Brain microvascular endothelial cell (primary cell): ENCODE measurements at places on chromosomes 6 and 20.

DNA sequence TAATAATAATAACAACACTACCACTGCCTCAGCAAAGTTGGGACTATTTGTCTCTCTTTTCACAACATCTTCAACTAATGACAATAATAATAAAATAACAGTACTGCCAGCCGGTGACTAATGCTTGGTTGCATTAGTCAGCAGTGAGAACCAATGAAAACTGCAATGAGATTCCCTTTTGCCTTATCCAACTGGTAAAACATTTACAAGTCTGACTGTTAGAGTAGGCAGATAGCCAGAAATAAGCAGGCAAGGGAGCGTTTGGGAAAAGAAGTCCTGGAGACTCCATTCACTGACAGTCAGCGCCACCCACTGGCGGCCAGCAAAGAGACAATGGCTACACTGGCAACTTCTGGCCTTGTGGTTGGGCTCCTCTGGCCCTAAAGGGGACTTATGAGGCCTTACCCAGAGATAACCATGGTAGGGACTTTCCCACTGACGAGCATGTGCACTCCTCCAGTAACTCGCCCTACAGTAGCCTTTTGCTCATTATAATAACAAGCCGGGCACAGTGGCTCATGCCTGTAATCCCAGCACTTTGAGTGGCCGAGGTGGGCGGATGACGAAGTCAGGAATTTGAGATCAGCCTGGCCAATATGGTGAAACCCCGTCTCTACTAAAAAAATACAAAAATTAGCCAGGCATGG lies 3.4 kb upstream of the NSFL1C start:
- peak; percentile 100 for DNase-seq

DNA sequence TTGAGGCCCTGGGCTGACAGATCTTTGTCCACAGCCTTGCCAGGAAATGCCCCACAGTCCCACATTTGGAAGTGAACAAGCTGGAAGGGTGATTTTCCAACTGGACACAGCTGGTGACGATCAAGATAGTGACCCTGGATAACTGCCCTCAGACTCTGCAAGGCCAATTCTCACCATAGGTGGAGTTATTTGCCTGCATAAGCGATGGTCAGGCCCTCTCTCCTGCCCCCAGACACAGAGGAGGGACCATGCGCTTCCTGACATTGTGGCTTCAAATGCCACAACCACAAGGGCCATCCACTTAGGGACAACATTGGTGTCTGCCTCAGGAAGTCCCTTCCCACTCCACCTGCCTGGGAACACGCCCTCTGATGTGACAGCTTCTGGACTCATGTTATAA lies 96.0 kb downstream of the JPH2 start:
- DNase-seq = no peak

DNA sequence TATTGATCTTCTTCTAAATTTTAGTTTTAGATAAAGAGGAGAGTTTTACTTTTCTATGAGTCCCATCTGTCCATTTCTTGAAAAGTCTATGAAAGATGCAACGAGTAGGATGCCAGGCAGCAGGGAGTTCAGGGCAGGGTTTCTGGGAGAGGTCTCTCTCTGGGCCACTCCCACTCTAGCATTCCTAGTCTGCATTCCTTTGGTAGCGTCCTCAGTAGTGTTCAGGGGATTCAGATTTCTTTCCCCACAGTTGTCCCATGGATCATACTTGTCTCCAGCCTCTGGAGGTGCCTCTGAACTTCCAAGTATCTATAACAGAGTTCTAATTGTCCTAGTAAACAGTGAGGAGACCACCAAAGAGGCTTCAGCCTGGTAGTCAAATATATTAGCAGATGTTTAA lies 225.3 kb downstream of the RIMS1 start:
- no peak for DNase-seq

DNA sequence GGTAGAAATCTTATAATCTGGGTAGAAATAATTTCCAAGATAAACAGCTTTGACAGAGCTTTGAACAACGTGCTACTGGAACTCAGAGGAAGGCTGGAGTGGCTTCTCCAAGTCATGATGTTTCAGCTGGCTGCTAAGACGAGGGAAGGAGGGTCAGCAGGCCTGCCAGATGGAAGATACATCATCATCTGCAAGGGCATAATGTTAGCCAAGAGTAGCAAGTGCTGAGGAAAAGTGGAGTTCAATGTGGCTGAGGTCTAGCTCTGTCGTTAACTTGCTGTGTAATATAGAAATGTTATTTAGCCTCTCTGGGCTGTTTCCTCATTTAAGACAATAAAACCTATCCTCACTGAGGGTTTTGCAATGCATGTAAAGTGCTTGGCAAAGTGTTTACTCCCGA lies 35.1 kb downstream of the RGS17 start:
- no peak for DNase-seq

GRCh38 chr6:168134560-168135201 lies 55.7 kb upstream of the FRMD1 start:
- DNase-seq = no peak

GRCh38 chr20:4511776-4512175 lies 209.9 kb upstream of the PRND start:
- no peak for DNase-seq

DNA sequence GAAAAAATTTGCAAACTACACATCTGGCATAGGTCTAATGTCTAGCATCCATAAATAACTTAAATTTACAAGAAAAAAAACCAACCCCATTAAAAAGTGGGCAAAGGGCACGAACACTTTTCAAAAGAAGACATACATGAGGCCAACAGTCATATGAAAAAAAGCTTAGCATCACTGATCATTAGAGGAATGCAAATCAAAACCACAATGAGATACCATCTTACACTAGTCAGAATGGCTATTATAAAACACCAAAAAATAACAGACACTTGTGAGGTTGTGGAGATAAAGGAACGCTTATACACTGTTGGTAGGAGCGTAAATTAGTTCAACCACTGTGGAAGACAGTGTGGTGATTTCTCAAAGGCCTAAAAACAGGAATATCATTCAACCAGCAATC lies 33.7 kb upstream of the EPB41L2 start:
- no peak for DNase-seq

DNA sequence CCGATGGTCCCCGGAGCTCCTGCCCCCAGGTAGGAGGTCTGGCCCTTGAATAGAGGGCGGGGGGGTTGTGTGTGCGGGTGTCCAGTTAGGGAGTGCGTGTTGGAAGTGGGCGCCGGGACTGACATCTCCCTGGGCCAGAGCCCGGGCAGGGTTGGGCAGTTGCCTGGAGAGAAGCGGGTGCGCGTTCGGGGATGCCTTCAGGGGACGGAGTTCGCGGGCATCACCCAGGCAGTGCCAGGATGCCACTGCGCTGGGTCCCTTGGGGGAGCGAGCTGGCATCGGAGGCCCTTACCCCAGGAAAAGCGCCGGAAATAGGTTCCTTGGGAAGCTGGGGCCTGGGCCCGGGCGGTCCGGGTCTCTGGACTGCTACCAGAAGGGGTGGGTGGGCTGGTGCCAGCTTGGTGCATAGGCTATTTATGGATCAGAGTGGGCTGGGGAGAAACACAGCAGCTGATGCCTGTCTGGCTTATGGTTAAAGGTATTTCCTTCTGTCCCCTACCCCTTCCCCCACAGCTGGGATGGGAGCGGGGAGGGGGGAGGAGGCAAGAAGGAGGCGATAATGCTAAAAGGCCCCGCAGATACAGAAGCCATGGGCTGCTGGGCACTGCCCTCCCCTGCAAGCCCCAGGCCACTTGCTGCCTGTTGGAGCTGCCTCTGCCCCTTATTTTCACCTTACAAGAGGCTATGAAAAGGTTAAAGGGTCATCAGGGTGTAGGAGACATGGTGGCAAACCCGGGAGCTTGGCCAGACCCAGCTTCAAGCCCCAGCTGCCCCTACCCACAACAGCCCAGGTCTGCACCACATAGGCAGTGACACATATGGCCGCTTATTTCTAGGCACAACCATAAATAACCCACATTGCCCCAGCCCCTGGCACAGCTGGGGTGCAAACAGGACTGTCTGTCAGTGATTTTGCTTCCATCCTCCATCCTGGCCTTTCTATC lies 638 bp downstream of the PACSIN1 start:
- DNase-seq = no peak

- no peak for DNase-seq
Observed at GRCh38 chr20:20435453-20435852, 67.5 kb downstream of the INSM1 start.

DNA sequence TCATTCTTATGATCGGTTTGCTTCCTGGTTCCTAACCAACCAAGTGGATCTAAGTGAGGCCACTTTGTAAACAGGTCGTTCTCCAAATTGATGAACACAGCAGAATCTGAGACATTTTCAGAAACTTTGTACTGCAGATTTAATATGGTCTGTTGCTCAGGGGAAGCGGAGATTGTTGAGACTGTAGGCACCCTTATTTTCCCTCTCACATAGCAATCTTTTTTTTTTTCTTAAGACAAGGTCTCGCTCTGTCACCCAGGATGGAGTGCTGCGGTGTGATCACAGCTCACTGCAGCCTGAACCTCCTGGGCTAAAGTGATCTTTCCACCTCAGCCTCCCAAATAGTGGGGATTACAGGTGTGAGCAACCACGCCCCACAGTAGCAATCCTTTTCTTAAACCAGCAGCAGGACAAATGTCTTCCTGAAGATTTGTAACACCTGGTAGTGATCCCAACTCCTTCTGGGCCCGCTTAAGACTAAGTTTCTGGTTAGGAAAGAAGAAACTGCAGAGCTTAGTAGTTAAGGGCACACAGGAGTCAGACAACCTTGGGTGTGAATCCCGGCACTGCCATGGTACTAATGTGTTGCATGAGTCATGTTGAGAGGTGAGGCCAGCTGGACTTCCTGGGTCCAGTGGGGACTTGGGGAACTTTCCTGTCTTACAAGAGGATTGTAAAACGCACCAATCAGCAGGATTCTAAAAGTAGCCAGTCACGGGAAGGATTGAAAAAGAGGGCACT lies 48.4 kb upstream of the EZR start:
- DNase-seq = no peak

GRCh38 chr20:58198901-58199355 lies 29.5 kb downstream of the ANKRD60 start:
- no peak for DNase-seq

DNA sequence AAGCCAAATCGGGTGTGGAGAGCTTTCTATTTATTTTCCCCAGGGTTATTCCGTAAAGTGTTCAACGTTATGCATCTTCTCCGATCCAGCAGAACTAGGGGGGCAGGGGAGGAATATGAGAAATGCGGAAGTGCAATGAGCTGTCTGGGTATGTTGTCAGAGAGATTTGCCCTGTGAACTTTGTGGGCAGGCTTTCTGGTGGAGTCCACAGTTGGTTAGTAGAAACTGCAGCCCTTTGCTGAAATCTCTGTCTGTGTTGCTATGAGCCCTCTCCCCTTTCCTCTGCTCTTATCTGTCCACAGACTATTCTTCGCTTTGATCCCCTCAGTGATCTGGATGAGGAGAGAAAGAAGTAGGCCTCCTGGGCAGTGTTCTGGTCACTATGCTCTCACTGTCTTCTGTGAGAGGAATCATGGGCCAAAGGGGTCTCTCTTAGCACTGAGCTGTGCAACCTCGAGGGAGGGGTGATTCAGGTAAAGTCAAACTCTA lies 158.9 kb upstream of the FUT9 start:
- no peak for DNase-seq

- DNase-seq = no peak
Observed at GRCh38 chr6:56005426-56005825, 130.0 kb upstream of the BMP5 start.

DNA sequence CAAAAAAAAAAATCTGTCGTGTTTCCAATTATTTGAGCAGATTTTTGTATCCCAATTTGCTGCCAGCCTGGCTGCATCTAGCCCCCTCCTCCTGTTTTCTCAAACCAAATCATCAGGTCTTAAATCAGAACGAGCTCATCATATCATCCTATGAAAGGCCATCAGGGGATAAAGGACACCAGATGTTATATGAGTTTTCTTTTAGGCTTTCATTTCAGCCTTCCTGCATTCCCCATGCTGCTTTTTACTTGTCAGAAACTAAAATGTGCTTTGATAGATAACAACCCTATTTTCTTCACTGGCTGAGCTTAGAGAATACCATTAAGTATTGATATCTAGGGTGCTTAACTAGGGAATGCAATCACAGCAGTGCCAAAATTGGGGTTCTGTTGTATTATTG lies 968.4 kb upstream of the SLC35B3 start:
- DNase-seq = no peak

GRCh38 chr6:25478973-25479372 lies 173.0 kb upstream of the SCGN start:
- no peak for DNase-seq

DNA sequence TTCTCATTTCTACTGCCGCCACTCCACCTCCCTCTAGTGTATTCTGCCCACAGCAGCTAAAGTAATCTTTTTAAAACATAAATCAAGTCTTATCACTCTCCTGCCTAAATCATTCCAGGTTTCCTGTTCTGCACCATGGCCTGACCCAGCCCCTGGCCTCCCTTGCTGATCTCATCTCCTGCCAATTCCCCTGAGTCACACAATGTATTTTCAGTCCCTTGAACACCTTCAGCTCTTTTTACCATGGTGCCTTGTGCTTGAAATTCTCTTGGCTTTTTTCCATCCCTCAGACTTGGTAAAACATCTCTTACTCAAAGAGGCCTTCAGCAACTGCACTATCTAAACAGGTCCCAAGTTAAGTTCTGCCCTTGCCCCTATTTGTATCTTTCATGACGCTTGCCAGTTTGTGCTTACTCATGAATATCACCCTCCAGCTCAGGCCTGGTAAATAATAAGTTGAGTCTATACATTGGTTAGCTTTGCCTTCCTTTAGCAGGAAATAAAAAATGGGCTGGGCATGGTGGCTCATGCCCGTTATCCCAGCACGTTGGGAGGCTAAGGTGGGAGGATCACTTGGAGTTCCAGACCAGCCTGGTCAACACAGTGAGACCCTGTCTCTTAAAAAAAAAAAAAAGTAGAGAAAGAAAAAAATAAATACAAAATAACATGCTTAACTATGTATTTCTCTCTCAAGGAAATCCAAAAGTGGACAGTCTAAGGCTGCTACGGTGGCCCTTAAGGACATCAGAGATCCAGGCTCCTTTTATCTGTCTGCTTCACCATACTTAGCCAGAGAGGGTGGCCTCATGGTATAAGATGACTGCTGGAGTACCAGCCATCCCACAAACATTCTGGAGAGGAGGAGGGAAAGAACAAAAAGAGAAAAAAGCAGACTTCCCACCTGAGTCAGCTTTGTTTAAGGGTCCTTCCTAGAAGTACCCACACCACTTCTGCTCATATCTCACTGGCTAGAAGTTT lies 62.2 kb downstream of the ARFGEF2 start:
- DNase-seq = peak; percentile 79

- no peak for DNase-seq
Observed at GRCh38 chr20:9493803-9494202, 20.6 kb upstream of the LAMP5 start.

- DNase-seq = no peak
Observed at GRCh38 chr20:50508171-50508755, 1.9 kb upstream of the PTPN1 start.
